ENCODE measurements at places on chromosomes 1 and 21.

- no peak for DNase-seq
These were observed 57.7 kb downstream of the DDR2 start for GRCh38 chr1:162689745-162690671.

DNA sequence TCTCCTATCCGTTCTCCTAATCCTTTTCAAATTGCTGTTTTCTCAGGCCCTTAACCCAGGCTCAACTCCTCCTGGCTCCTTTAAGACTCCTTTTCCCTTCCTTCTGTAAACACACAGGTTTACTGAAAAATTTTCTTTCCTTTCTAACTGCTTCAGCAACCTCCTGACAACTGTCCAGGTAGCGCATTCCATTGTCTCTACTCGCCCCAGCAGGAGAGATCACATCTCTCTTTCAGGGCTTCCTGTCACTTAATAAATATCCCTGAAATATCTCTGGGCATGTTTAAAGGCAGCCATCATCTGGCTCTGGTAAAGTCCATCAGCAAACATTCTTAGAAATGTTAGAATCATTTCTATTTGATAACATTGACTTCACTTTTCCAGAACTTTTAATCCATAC is 211.2 kb upstream of the PTBP2 start:
- DNase-seq, result no peak

DNA sequence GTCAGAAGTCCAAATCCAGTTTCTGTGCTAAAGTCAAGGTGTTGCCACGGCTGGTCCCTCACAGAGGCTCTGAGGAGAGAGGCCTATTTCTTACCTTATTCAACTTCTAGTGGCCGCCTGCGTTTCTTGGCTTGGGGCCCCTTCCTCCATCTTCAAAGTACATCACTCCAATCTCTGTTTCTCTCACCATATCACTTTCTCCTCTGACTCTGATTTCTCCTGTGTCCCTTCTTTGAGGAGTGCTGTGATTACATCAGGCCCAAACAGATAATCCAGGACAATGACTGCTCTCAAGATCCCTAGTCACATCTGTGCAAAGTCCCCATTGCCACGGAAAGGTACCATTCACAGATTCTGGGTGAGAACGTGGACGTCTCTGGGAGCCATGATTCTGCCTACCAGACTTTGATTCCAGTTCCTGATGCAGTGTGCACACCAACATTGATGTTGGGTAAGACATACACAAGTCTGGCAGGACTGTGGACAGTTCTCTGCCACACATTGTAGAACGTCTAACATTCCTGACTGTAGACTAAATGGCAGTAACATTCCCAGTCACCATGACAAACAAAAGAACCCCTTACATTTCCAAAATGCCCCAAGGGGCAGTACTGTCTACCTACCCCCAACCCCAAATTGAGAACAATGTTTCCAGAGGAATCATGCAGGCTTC is 43.0 kb upstream of the ITPKB start:
- DNase-seq, result no peak

DNA sequence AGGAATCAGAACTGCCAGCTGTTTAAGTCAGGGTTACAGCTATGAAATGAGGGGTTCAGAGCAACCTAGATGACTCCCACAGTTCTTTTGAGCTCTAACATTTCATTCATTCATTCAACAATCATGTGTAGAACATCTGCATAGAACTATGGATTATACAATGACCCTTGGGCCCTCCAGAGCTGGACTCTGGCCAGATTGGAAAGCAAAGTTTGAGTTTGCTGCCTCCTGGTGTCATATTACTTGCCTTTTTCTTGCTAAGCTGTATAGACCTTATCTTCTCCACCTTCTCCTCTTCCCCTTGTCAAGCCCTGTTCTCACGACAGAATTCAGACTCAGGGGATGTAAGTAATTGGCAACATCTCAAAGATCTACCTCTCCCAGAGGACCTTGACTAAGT is 4.0 kb downstream of the CASQ2 start:
- DNase-seq, result no peak

DNA sequence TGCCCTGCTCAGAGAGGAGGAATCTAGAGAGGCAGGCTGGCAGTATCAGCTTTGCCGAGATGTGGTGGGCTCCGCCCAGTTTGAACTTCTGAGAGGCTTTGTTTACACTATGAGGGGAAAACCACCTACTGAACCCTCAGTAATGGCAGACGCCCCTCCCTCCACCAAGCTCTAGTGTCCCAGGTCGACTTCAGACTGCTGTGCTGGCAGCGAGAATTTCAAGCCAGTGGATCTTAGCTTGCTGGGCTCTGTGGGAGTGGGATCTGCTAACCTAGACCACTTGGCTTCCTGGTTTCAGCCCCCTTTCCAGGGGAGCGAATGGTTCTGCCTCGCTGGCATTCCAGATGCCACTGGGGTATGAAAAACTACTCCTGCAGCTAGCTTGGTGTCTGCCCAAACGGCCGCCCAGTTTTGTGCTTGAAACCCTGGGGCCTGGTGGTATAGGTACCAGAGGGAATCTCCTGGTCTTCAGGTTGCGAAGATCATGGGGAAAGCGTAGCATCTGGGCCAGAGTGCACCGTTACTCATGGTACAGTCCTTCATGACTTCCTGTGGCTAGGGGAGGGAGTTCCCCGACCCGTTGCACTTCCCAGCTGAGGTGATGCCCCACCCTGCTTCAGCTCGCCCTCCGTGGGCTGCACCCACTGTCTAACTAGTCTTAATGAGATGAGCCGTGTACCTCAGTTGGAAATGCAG is 43.6 kb downstream of the C21orf91 start:
- DNase-seq, result no peak

- no peak for DNase-seq
These were observed 1.0 kb upstream of the MCOLN2 start for GRCh38 chr1:84997667-84998600.

- DNase-seq, result no peak
These were observed 9.7 kb downstream of the SKI start for GRCh38 chr1:2237773-2238172.

DNA sequence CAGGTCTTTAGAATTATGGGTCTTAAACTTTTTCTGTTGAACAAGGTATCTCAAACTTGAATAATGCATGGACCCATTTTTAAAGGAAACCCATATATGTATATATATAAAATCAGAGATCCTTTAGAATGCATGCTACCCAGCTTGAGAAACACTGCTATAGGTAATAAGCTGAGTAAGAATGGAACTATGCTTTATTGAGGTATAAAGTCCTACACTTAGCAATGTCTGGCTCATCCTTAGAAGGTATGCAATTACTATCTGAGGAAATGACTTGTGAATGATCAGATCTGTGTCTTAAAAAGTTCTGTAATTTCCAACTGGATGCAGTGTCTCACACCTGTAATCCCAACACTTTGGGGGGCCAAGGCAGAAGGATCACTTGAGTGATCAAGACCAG is 11.2 kb downstream of the TRAF3IP3 start:
- no peak for DNase-seq

GRCh38 chr1:46003315-46003714 is 129.1 kb downstream of the PIK3R3 start:
- no peak for DNase-seq

DNA sequence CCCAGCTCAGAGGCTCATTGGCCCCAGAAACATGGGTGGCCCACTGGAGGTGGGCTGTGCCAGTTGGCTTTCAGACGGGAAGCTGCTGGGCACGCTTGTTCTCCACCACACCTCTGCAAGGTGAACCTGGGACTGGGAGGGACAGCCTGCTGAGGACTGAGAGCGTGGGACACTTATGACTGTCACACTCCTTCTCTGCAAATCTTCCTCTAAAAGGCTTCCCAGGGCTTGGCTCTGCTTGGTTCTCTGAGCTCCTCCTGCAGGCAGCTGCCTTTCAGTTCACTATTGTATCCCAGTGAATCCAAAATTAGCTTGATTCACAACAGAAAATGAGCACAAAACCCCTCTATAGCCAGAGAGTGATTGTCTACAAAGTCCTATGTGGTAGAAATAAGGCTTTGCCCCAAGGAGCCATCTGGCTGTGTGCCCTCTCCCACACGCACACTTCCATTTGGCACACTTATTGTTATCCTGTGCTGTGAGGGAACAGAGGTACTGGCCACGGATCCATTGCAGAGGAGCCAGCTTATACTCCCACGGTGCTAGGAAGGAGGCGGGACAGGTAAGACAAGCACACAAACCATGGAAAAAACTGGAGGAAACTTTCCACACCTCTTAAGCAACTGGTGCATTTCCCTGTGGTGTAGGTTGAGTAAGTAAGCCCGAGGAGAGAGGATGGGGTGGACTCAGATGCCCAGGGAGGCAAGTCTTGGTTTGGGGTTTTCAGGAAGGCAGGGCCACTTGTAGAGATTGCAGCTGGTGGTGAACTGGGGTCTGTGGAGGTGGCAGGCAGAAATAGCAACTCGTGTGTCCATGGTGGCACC is 18.9 kb upstream of the BTG2 start:
- no peak for DNase-seq

DNA sequence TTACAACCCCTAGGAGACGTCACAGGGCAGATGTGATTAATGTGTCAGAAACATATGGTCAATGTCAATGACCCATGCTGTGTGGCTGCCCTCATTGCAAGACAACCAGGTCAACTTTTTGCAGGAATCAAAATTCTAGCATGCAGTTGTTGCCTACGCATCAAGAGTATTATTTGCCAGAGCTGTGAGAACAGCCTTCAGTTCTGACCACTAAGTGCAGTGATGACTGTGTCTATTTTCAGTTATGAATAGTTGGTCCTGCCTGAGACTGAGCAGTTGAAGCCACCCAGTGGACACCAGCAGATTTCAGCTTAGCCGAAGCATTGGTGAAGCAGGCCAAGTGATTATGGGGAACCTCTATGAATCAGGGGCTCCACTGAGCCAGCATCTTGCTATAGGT is 47.3 kb downstream of the LYPLAL1 start:
- no peak for DNase-seq

Data from right forelimb (tissue), 1 donor.